SK-MEL-5 (cell line): ENCODE measurements at places on chromosomes 7 and 10.

GRCh38 chr7:50676740-50677637 is 105.7 kb downstream of the GRB10 start:
- no peak for DNase-seq

- DNase-seq: no peak
These were observed 31.1 kb upstream of the RSBN1L start for GRCh38 chr7:77665161-77665560.

DNA sequence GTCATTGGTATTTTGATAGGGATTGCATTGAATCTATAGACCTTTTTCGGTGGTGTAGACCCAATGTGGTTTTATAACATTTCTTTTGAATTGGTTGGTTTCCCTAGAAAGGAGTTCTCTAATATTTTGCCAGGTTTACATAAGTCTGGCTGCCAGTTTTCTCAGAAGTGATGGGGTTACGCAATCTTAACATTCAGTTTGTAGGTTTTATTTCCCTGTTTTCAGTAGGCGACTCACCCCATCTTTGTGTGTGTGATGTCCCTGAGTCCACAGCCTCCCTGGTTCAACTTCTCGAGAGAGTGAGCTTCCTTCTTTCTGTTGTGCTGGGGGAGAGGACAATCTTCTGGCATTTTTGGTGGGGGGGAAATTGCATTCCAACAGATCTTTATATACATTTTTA is 9.6 kb upstream of the KIF5B start:
- DNase-seq: no peak

- no peak for DNase-seq
These were observed 68.8 kb downstream of the ARMH3 start for GRCh38 chr10:101987136-101987535.

- DNase-seq: peak; percentile 37
These were observed 5.8 kb upstream of the POLM start for GRCh38 chr7:44087911-44088838.

- DNase-seq: no peak
These were observed 190.5 kb upstream of the PPP2R2D start for GRCh38 chr10:131710142-131710861.

- no peak for DNase-seq
These were observed 136.0 kb downstream of the MGMT start for GRCh38 chr10:129602938-129603535.

GRCh38 chr7:104826135-104826534 is 187.9 kb upstream of the KMT2E start:
- no peak for DNase-seq

- DNase-seq: no peak
These were observed 235.9 kb upstream of the PRSS1 start for GRCh38 chr7:142513178-142513955.

DNA sequence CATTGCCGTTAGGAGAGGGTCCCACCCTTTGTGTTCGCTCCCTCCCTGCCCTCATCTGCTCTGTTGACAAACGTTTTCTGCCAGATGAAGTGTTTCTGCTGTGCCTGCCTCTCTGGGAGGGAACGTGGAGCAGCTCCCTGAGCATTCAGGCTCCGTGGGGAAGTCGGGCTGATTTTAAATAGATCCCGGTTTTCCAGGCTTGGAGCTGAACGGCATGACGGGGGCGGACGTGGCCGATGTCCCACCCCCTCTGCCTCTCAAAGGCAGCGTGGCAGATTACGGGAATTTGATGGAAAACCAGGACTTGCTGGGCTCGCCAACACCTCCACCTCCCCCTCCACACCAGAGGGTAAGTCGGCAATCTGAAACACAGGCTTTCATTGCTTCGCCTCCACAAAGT is 101.9 kb upstream of the NPS start:
- no peak for DNase-seq

DNA sequence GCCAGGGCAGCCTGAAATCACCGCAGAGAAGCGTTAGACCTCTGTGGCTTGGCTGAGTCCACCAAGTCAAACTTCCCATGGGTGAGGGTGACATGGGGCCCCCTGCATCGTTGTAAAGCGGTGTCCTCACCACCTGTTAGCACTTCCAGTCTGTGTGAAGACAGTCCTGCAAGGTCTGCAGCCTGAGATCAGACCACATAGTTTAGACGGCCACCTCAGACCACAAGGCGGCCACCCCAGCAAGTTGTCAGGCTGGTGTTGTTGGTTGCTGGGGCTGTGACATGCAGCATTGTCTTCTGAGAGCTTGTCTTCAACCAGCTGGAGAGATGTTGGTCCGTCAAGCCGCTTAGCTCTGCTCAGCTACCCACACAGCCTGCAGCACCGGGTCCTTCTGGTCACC is 44.1 kb upstream of the TARP start:
- DNase-seq: no peak

DNA sequence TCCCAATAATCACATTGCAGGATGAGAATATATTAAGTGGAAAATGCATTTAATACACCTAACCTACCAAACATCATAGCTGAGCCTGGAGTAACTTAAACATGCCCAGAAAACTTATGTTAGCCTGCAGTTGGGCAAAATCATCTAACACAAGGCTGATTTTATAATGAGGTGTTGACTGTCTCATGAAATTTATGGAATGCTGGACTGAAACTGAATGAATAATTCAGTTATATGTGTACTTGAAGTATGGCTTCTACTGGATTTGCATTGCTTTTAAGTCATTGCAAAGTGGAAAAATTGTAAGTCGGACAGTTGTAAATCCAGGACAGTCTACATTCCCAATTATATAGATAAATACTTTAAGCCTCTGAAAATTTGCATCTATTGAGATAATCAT is 5.4 kb downstream of the SFTPA1 start:
- DNase-seq: no peak

DNA sequence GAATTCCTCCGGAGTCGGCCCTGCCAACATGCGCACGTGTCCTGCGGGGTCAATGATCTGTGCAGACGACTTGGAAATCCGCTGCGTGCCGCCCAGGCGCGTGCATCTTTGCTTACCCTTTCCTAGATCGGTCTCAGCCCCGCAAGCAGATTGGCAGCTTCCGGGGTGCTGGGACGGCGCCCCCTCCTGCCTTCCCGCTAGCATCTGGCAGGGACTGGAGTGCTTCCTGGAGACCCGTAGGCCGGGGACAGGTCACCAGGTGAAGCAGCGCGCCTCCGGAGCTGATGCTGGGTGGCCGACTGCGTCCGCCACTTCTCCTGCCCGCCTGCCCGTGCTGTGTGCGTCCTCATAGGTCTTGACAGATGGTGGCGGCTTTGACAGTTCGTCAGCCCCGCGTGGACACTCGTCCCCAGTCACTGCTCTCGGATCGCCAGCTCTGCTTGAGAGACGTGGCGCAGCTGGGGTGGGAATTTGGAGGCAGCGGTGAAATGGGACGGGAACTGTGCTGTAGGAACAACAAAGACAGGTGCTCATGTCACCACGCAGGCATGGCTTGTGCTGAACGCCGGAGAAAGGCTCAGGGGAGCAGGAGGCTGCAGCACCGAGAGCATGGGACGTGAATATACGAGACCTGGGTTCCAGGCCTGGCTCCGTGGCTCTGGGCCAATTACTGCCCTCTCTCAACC is 21.9 kb upstream of the KCNK18 start:
- DNase-seq: peak; percentile 14

GRCh38 chr10:93568105-93568390 is 1.6 kb downstream of the FFAR4 start:
- DNase-seq: no peak

GRCh38 chr7:4202154-4202736 is 479.9 kb upstream of the FOXK1 start:
- DNase-seq: no peak

GRCh38 chr10:70167246-70167645 is 3.1 kb downstream of the SAR1A start:
- DNase-seq: no peak

DNA sequence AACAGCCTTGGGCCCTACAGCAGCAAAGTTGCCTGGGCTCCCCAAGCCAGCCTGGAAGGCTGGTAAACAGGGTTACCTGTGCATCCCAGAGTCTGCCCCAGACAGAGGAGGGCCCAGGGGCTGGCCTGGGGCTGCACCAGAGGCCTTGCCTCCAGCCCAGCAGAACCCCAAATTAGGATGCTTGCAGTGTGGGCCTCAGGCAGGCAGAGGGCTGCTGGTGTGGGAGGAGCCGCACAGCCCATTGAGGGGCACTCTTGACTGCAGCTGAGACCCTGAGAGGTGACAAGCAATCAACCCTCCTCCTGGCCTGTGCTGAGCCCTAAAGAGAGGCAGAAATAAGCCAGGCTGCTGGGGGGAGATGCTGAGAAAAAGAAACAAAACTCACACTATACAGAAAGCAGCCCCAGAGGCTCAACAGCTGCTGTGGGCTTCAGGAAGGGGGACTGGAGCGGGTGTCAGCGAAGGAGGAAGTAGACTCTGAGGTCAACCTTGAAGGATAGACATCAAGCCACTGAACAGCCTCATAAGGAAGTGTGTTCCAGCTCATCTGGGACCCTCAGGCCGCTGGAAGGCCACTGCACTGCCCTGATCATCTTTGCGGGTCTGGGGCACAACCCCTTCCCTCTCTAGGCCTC is 6.6 kb downstream of the AIFM2 start:
- DNase-seq: no peak

DNA sequence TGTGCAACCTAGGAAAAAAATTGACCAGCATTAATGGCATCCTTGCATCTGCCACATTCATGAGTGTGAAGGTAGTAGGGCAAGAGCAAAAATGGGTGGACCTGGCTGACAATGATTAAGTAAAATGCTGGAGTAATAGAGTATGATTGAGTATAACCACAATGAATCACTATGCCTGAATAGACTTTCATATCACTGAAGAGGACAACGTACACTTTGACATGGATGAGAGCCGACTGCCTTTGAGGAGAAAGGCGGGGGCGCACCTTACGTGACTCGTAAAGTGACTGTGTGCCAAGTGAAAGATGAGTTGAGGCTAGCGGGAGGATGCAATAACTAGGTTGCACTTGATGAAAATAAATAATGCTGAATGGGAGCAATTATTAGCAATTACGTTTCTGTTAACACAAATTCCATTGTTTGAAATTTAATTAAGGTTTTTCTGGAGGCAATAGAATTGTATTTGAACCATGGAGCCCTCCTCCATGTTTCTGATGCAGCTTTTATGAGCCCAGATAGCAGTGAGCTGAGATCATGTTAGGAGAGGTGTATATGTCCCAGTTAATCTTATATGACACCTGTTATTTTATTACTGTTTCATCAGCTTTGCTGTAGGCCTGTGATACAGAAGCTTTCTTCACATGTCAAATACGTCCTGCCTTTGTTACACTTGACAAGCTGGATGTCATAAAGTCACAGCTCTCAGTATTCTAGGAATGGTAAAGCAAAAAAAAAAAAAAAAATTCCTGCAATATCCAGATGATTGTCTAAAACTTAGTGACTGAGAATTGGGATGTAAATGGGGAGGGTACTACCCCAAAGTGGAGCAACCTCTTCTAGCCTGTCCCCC is 596.5 kb downstream of the NXPH1 start:
- DNase-seq: peak; percentile 13
